ENCODE measurements at places on chromosomes 12 and 14.

- no peak for DNase-seq
These were observed 45.0 kb downstream of the SLCO1A2 start for GRCh38 chr12:21289698-21290097.

GRCh38 chr12:25194214-25194613 lies 746 bp downstream of the DNAI7 start:
- DNase-seq, result no peak

DNA sequence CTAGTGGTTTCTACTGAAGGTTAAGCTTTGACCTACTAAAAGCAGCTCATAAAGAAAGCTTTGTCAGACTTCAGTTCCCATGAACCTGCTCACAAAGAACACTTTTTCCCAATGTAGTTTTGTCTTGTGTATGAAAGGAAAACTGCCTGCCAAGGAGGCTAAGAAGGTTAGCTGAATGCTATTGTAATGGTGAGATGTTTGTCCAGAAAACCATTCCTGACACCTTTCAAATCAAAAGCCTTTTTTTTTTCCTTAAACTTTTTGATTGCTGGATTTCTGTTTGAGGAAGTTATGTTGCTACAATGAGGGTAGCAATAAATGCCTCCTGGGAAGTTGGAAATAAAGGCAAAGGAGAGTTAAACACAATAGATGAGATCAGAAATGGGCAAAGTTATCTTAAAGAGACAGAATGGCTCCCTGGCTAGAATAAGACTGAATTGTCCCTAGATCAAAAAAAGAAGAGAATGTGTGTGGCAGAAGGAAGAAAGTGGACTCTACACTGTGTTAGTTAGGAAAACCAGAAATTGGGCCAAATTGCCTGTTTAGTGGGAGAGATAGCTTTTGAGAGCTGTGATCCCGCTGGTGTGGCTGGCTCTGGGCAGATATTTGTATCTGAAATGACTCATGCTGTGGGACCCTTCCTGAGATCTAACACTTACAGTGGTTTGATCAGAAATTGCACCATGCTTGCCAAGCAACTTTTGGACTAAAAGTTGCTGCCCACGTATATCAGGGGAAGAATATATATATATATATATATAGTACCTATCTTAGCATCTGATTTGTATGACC lies 27.5 kb downstream of the TECPR2 start:
- peak; percentile 16 for DNase-seq

DNA sequence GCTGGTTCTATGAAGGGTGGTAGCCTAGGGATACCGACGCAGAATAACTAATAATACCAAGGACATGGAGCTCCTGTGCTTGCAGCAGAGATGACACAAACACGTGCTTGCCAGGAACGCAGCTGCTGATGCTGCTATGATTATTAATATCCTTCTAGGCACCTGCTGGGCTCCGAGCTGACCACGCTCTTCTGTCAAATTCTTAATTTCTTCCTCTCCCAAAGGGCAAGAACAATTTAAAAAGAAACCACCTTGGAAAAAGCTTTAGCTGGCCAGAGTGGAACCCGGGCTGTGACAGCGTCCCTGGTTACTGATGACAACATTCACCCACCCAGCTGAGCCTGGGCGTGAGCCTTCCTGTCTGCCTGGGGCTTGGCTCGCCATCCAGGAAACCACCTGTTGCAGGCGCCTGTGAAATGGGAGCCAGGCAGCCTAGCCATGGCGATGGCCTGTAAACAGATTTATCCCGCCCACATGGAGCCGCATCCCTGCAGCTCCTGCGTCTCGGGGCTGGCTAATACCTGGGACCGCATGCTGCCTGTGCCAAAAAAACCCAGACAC lies 28.8 kb downstream of the CLMN start:
- no peak for DNase-seq

GRCh38 chr12:40770781-40771180 lies 78.5 kb downstream of the CNTN1 start:
- DNase-seq, result no peak

- peak; percentile 82 for DNase-seq
These were observed 21.0 kb upstream of the CHFR start for GRCh38 chr12:132908145-132909029.

DNA sequence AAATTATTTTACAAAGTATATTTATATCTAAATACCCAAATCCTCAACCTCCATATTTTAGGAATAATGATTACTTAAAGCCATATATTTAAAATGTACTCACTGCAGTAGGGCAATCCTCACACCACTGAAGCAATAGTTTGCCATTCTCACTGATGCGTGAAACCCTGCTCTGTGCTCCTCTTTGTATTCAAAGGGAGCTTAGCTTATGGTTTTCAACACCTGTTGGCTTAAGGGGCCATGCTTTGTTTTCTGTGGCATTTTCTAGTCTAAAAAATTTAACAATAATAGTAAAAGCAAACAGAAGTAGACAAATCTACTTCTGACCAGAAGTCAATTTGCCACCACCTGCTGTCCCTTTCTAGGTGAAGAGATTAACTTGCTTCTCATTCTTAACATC lies 294.6 kb downstream of the FLRT2 start:
- no peak for DNase-seq

DNA sequence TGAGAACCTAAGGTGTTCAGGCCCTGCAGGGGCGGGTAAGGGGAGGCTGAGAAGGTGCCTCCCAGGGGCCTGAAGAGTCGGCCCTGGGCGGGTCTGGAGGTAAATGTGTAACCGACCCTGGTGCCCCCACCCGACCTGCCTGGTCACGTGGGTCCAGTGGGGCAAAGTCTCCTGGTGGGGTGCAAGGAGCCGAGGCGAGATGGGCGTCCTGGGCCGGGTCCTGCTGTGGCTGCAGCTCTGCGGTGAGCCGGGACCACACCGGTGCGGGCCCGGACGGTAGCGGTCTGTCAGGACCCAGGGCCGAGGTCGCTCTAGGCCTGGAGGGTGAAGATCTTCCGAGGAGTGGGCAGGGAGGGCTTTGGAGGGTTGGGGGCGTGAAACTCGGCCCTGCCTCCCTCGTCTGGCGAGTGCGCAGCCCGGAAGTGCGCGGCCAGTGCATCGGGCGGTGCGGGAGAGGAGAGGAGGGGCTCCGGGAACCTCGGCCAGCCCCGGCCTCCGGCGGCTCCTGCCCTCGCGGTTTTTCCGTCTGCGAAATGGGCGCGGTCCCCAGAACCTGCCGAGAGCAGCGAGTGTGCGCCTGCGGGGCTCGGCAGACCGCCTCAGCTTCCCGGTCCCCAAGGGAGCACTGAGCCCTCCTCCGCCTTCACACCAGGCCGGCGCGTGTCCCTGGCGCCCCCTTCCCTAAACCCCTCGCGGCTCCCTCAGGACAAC lies at the start of gene AMN:
Gene AMN (plus strand): TSS at position 174 of the 711 bp plus-strand sequence. CDS start 26 bp downstream, at position 200.
- DNase-seq, result no peak

- no peak for DNase-seq
These were observed 774 bp upstream of the TMEM30B start for GRCh38 chr14:61281948-61282275.

DNA sequence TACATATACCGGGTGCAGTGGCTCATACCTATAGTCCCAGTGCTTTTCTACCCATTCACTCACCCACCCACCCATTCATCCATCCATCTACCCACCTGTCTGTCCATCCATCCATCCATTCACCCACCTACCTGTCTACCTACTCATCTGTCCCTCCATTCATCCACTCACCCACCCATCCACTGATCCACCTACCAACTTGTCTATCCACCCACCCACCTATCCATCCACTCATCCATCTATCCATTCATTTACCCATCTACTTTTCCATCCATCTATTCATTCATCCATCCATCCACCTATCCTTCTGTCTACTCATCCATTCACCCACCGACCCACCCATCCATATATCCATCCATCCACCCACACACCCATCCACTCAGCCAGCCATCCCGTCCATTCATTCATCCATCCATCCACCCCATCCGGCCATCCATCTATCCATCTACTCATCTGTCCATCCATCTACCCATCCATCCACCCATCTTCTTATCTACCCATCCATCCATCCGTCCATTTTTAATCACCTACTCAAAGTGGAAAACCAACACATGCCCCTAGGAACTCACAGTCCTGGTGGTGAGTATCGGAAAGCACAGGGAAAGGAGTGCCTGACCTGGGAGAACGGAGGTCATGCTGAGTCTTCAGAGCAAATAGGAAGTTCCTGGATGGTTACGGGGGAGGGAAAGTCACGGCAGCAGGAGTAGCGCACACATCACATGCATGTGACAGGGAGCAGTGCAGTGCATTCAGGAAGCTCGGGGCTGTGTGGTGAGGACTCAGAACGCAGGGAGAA lies 20.0 kb downstream of the DDX51 start:
- no peak for DNase-seq

DNA sequence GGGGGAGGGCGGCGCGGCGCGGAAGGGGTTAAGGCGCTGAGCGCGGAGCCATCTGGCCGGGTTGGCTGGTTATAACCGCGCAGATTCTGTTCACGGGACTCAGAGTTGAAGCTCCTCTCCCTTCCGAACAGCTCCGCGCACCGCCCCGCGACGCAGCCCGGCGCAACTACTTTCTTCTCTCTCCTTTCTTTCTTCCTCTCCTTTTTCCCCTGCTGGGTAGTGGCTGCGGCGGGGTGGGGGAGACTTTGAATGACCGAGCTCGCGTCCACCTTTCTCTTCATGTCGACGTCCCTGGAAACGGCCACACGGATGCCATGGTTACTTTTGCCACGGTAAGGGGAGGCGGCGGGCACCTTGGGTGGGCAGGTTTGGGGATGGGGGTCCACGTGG lies at the start of gene NTF3:
Gene NTF3 (plus strand): TSS at position 98 of the 390 bp plus-strand sequence. CDS start 217 bp downstream, at position 315.
- no peak for DNase-seq

DNA sequence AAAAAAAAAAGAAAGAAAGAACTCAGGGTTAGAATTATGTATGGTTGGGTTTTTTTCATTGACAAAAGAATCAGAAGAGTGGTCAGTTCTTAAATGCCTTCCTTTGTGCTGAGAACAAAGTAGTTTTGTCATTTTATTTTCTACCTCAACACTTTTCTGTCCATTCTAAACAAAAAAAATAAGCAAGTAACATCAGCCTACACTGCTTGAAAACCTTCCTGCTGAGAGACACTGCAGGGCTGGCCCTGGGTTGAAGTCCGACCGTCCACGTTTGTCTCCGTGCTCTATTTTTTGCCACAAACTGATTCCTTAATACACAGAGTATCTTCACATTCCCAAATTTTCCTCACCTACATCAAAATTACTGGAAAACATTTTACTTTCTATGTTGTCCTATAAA lies 211.6 kb upstream of the PDZRN4 start:
- DNase-seq, result no peak

DNA sequence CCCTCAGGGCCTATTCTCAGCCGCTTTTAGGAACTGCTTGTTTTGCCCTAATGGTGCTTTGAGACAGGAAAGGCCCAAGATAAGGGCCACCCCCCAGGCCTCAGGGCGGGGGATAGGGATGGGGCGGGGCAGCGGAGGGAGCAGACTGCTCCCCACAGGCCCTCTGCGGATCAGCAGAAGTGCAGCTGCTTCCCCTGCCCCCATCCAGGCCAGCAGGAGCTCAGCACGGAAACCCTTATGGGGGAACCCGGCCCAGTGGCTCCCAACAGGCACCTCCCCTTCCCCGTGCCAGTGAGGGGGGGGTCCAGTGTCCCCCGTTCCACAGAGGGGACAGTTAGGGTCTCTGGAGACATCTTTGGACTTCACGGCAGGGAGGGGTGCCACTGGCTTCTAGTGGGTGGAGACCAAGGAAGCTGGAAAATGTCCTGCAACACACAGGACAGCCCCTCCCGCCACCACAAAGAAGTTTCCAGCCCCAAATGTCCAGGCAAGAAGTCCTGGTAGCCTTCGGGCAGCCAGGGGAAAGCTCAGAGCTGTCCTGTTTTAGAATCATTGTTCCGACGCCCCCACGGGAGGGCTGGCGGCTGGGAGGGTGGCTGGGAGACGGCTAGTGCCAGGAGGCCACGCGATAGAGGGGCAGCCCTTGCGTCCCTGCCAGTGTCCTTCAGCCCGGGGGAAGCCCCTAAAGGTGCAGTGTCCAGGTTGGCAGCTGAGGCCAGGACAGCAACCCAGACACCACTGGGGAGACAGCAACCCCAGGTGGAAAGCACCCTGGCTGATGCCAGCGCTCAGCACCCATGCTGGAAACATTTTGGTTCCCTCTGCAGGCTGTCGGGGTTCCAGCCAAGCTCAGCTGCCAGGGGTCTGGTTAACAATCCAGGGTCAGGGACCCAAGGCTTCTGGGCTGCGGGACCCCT lies 10.4 kb upstream of the GPR132 start:
- peak; percentile 52 for DNase-seq

GRCh38 chr12:65277994-65278575 lies 398 bp upstream of the MSRB3 start:
- no peak for DNase-seq

- no peak for DNase-seq
These were observed 364.8 kb downstream of the NELL2 start for GRCh38 chr12:44511289-44511688.

- no peak for DNase-seq
These were observed 12.7 kb downstream of the C14orf132 start for GRCh38 chr14:96051642-96052540.

GRCh38 chr12:66345212-66345611 lies 42.9 kb downstream of the HELB start:
- no peak for DNase-seq

DNA sequence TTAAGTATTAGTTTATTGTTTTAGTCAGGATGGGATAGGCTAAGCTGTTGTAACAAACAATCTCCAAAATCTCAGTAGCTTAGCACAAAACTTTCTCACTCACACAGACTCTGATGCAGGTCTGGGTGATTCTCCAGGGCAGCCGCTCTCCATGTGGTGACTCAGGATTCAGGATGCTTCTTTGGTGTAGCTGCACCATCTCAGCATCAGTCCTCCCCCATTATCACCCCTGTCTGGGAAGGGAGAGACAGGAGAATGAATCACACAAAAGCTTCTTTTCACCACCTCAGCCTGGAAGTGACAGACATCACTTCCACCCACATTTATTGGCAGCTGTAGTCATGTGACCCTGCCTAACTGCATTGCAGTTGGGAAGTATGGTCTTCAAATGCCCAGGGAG lies 142.3 kb downstream of the DICER1 start:
- DNase-seq, result no peak

DNA sequence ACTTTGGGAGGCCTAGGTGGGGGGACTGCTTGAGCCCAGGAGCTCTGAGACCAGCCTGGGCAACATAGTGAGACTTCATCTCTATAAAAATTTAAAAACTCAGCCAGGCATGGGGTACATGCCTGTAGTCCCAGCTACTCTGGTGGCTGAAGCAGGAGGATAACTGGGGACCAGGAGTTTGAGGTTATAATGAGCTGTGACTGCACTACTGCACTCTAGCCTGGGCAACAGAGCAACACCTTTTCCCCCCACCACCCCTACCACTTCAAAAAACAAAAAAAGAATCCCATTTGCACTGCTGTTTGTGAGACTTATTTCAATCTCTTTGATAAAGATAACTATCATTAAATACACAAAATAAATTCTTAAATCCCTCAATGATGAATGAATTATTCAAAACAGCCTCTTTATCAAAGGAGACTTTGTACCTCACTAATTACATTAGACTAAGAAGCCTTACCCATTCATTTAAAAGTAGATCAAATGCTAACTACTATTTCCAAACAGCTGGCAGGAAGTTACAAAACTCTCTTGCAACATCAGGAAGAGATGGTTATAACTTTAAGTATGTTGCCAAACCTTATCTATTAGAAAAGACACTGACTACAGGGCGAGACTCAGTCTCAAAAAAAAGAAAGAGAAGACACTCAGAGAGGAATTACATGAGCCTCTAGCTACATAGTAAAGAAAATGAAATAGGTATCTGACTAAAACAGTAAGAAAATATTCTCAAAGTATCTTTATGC lies 14.7 kb downstream of the BLTP3B start:
- DNase-seq, result peak; percentile 91
